ENCODE measurements at places on chromosomes 3 and 15.

GRCh38 chr3:83523470-83524073 lies 1435.2 kb upstream of the CADM2 start:
- DNase-seq: no peak

- no peak for DNase-seq
Observed at GRCh38 chr3:138300647-138301046, 29.0 kb downstream of the NME9 start.

DNA sequence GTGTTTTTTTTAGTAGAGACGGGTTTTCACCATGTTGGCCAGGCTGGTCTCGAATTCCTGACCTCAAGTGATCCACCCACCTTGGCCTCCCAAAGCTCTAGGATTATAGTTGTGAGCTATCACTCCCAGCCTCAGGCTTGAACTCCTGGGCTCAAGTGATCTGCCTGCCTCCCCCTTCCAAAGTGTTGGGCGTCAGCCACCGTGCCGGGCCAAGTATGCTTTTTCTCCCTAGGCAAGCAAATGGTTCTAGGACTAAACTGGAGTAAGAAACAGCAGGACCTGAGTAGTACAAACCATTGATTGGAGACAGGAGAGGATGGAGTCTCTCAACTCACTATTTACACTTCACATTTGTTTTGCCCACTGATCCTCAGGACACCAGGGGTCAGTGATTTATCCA lies 4.6 kb upstream of the PTPN9 start:
- DNase-seq: no peak

DNA sequence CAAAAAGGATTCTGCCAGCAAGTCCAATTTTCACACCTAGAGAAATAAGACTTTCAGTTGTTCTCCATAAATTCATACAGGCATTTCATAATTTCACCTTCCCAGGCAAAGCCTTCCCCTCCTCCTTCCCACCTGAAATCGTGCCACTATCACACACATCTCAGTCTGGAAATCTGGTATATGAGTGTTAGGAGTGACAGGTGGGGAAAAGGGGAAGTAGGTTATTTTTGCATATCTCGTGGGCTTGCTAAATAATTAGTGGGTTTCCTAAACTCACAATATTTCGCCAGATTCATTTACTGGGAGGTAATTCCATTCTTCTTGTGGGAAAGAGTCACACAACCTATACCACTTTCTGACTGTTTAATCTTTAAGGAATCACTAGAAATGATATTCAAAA lies 7.4 kb downstream of the ALDH1A2 start:
- DNase-seq: no peak

DNA sequence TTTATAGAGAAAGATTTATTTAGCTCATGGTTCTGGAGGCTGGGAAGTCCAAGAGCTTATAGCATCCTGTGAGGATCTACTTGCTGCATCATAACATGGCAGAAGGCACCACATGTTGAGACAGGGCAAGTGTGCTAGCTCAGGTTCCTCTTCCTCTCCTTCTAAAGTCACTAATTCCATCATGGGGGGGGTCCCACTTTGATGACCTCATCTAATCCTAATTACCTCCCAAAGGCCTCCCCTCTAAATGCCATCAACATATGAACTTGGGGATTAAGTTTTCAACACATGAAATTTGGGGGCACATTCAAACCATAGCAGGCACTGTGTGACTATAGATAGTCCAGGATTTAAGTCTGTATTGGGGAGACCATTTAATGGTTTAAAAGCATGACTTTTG lies 297.1 kb upstream of the ROPN1 start:
- no peak for DNase-seq

DNA sequence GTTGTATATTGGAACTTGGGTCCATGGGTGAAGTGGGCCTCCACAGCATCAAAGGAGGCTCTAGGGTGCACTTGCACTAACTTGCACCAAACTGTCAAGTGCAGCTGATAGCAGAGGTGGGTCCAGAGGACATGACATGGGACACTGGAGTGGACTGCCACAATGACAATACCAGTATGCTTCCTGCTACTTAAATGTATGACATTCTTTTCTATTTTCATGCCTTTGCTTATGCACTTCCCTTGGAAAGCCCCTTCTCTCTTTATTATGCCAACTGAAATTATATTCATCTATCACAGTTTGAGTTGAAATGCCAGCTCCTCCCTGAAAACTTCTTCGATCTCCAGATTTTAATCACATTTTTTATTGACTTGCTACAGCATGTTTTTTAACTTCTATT lies 101.8 kb downstream of the CFAP20DC start:
- DNase-seq: no peak

Measured in GM04504 (cell line).